ENCODE measurements at places on chromosomes 2 and 18.
A peak's percentile ranks its signal among the peaks of the same experiment; 100 is the strongest.

- DNase-seq: no peak
Measured at GRCh38 chr2:88096708-88097107, 29.1 kb downstream of the SMYD1 start.

- DNase-seq: no peak
Measured at GRCh38 chr18:49920731-49921130, 107.4 kb upstream of the ACAA2 start.

GRCh38 chr2:239598011-239598731 is 197.4 kb upstream of the HDAC4 start:
- DNase-seq: no peak

- DNase-seq: no peak
Measured at GRCh38 chr18:74546751-74547530, 12.6 kb downstream of the CNDP1 start.

GRCh38 chr2:174334278-174334715 is 457 bp upstream of the SP9 start:
- DNase-seq: no peak

GRCh38 chr2:52402128-52402527 is 1365.5 kb upstream of the CHAC2 start:
- no peak for DNase-seq

GRCh38 chr2:56768973-56769372 is 585.2 kb downstream of the CCDC85A start:
- no peak for DNase-seq

DNA sequence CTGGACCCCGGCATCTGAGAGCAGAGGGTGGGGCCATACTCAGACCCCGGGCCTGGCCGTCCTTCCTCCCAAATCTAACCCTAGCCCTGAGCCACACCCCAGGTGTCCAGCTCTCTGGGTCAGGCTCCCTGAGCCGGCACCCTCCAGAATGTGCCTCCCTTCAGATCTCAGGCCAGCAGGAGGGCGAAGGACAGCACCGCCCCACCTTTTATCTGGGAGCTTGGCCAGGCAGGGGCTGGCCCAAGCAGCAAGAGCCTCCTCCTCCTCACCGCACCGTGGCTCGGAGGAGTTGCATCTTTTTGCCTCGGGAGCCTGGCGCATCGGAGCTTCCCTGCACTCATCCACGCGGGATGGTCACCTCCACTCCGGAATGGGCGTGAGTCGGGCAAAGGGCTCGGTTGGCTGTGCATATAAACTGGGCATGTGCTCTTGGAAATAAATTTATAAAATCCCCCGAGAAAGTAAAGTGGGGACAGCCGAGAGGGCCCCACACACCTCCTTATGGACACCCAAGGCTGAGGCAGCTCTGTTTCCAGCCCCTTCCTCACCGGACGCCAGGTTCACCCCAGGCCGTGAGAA is 69.1 kb upstream of the CTDP1 start:
- no peak for DNase-seq

DNA sequence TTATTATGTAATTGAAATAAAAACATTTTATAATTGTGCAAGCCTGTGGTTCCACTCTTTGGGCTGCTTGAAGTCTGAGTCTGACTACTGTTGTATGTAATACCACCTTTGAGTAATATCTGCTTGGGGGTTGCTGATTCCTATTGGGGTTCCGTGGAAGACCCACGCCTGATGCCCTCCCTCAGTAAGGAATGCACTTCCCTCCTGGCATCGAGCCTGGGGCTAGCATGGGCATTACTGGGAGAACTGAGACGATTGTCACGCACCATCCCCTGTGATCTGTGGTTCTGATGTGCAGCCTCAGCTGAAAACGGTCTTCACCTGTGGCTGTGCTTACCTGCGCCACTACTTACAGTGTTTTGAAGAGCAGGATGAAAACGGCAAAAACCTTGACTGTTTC is 32.7 kb upstream of the RBM44 start:
- DNase-seq: no peak

GRCh38 chr2:80874374-80874773 is 569.8 kb upstream of the LRRTM1 start:
- DNase-seq: no peak

DNA sequence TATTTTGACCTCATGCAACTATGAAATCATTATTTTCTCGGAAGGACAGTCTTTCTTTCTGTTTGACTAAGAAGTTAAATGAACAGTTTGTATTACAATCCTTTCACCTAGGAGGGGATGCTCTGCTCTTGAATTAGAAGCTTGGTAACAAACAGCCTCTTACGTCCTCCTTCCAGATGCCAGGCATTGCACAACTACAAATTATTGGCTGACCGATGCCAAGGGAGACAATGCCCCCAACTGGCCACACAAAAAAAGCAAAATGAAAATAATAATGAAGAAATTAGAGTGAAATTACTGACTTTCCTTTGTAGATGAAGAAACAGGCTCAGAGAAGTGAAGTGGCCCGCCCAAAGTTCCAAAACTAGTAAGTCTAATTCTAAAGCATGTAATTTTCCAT is 177.9 kb downstream of the CYRIA start:
- DNase-seq: no peak

- no peak for DNase-seq
Measured at GRCh38 chr2:140880573-140880972, 1250.2 kb downstream of the LRP1B start.

GRCh38 chr2:150063931-150064548 is 423.4 kb downstream of the RND3 start:
- no peak for DNase-seq

GRCh38 chr18:29164020-29164706 is 987.2 kb upstream of the CDH2 start:
- DNase-seq: no peak

- DNase-seq: no peak
Measured at GRCh38 chr2:73837847-73838585, 9.3 kb downstream of the STAMBP start.

DNA sequence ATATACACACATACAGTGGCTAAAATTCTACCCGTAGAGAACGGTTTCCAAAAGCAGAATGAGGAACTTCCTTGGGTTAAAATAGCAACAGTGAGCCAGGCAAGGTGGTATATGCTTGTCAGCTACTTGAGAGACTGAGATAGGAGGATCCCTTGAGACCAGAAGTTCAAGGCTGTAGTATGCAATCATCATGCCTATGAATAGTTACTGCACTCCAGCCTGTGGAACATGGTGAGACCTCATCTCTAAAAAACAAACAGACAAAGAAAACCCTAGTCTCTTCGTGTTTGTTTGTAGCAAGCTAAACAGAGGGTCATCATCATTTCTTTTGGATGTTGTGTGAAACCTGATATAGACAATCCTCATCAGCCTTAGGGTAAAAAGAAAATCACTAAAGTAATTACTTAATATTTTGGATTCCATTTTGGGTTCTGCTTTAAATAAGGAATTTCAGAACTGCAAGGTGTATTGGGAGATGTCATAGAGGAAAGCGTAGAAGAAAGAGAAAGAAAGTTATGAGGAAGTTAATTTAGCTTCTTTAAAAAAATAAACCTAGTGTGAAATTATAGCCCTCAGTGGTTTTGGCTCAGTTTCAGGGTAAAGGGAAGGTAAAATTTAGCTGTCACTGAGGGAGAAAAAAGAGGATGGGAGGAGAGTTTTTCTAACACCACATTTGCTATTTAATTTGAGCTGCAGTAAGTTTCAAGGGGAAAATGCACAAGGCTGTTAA is 46.5 kb downstream of the PLEK start:
- no peak for DNase-seq

DNA sequence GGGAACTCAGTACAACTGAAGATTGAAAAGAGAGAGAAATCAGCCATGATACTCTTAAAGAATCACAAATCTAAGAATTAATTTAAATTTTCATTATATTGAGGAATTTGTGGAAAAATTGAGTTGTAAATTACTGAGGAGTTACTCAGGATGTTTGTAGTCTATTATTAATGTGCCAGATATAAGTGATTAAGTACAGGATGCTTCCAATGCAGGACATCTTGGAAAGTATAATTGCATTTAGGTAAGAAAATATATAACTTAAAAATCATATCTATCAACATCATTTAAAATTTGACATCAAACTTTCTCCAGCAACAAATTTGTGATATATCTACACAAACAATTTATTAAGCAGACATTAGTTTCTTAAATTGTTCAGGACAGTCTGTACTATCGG is 1.3 kb downstream of the CALCRL start:
- no peak for DNase-seq

DNA sequence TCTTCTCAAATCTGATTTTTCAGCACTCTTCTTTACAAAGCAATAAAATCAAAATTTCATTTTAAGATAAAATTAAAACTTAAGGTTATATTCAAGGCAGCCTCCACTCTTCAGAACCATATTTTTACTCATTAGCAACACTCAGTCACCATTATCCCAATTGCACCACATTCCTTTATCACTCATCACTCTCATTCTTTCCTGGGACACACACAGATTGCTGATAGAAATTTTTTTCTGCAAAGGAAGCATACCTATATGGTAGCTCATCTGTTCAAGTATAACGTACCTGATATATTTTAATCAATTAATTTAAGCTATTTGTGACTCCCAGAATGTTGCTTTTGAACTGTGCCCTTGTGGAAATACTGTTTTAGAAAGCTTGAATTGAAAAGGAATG is 1559.3 kb upstream of the ZEB2 start:
- no peak for DNase-seq

DNA sequence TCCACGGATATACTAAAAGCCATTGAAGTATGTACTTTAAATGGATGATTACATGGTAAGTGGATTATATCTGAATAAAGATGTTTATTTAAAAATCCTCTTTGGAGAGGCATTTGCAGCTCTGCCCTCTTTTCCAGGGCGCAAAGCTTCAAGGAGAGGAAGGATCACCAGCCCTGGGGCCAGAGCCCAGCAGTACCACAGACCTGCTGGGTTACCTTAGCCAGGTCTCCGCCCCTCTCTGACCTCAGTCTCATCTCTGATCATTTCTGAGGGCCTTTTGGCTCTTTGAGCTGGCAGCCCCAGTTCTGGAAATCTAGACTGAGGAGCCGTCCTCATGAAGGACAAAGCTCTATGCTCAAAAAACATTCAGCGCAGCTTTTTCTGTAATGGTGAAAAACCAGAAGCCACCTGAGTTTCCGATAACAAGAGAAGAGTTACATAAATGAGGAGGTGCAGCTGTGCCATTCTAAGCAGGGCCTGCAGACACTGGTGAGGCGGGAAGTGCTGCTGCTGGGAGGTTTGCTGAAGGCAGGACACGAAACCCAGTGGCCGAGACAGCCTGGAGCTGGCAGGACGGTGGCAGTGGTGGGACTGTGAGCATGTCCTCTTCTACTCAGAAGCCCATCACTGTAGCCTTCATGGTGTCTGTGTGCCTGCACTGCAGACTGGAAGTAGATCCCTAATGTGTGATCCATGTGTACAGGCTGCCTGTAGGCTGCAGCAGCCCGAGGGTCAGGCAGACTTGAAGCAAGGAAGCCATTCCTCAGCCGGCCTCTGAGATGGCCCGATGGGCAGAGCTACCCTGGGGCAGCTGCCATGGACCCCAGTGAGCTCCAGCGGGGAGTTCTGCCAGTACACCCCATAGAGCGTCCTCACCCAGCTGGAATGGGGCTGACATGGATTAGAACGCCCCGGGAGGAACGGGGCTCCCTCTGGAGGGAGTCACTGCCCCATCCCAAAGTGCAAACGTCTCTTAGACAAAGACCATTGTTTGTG is 27.7 kb downstream of the ADRA2B start:
- no peak for DNase-seq

- no peak for DNase-seq
Measured at GRCh38 chr2:76157531-76157930, 446.8 kb upstream of the GCFC2 start.

- DNase-seq: no peak
Measured at GRCh38 chr2:200310545-200310971, 4.1 kb downstream of the SPATS2L start.

DNA sequence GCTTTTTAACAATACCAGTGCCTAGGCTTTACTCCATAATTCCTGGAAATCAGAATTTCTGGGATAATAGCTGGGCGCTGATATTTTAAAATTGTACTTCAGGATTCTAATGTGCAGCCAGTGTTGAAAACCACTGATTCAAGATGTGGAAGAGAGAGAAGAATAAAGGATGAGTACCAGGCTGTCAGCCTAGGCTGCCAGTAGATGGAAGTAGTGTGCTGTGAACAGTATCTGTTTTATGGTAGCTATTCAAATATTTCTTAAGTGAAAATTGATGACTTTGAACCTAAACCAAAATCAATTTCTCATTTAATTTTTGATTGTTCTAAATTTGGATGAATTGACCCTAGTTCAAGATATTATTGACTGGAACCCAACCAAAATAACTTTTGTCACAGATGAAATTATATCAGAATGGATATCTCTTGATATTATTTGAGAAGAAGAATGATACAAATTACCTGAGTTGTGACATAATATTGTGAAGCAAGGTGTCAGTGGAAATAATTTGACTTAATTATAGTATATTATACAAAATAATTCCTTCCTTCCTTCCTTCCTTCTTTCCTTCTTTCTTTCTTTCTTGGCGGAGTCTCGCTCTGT is 88.0 kb downstream of the COMMD1 start:
- DNase-seq: peak; percentile 11

DNA sequence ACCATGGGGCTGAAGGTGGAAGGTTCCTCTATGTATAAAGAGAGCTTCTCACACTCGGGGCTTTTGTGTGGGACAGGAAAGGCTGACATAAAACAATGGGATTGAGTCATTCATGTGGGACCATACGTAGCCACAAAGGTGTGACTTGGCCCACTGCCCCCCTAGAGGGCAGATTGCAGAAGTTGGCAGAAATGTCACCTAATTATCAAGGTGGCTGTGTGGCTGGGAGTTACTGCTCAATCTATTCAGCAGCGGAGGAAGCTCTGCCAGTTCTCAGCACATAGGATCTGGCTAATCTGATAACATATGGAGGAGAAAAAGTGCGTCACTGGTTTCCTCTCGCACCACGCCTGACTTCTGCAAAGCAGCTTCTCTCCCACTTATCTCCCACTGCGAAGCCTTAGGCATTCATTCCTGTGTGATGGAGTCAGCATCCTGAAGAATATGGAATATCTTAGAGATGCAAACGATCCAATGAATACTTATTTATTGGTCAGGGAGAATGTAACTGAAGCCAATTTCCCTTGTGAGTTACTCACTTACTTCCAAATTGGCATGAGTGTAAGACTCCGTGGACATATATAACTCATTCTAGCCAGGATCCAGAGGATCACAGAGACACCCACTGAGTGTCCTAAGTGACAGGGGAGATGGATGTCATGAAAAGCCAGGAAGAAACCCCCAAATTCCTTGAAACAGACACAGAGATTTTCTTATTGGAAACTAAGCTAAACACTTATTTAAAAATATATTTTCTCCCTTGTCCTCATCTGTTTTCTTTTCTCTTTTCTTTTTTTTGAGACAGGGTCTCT is 344.8 kb downstream of the TGIF1 start:
- no peak for DNase-seq

DNA sequence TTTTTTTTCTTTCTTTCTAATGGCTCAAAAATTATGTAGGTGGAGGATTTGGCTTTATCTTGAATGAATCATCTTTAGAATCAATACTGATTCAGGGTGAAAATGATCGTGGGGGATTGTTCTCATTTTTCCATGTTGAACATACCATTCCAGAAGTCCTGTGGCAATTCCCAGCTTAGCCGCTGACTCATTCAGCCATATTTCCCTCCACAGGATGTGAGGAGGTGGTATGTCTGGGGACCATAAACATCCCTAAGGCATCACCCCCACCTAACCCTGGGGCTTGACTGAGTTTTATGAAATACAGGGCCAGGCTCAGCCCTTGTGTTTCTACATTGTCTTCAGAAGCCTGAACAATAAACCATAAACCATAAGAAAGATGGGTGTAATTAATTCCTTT is 92.7 kb upstream of the FN1 start:
- no peak for DNase-seq
